ENCODE measurements at places on chromosomes 4 and X. TPM values are rescaled to one million over a fixed set of nuclear protein-coding genes. Genes with fewer than 3 reads are reported as not detected.

CTAG2 gene
- total RNA-seq, result not detected

THAP9 gene
- 5.3 TPM for total RNA-seq

RPL36A gene
- total RNA-seq, result 58.4 TPM

GABRG1 gene
- total RNA-seq, result not detected

UGT2B15 gene
- not detected for total RNA-seq

XAGE2 gene
- not detected for total RNA-seq

MTM1 gene
- 14.6 TPM for total RNA-seq

HSFX3 gene
- total RNA-seq, result not detected

RBMXL3 gene
- not detected for total RNA-seq

SYTL5 gene
- total RNA-seq, result not detected

F8A3 gene
- total RNA-seq, result not detected

GNRHR gene
- total RNA-seq, result not detected

Data from left ventricle myocardium superior (tissue), 1 donor.